Activated T-helper 1 cell treated with anti-CD3 and anti-CD28 coated beads, Interleukin-2, amount 50 U/mL, for 16 hours (primary cell): ENCODE measurements at places on chromosomes 1 and 21.

GRCh38 chr1:217149791-217150190 is 426.6 kb upstream of the ESRRG start:
- DNase-seq: no peak

DNA sequence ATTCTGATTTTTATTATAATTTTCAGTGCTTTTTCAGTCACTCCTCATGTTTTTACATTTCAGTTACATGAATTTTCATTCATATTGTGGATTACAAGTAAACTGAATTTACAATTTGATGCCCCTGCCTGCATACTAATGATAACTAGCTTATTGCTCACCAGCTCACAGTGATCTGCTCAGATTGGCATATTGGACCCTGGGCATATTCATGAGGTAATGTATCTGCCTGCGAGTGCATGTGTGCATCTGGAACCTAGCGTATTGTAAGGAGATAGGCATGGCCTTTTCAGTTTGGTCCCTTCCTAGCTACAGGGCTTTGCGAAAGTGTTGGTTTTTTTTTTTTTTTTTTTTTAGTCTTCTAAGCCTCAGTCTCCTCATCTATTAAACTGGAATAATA is 213.7 kb downstream of the SDCCAG8 start:
- no peak for DNase-seq

GRCh38 chr1:204377800-204378668 is 18.3 kb upstream of the PLEKHA6 start:
- peak; percentile 20 for DNase-seq

- DNase-seq: no peak
Measured at GRCh38 chr1:92662048-92662447, 122.9 kb downstream of the EVI5 start.

GRCh38 chr1:209607102-209607794 is 23.7 kb downstream of the CAMK1G start:
- DNase-seq: no peak

- DNase-seq: no peak
Measured at GRCh38 chr1:117710710-117711109, 104.9 kb downstream of the TENT5C start.

- DNase-seq: no peak
Measured at GRCh38 chr1:101323535-101323934, 86.7 kb downstream of the S1PR1 start.

DNA sequence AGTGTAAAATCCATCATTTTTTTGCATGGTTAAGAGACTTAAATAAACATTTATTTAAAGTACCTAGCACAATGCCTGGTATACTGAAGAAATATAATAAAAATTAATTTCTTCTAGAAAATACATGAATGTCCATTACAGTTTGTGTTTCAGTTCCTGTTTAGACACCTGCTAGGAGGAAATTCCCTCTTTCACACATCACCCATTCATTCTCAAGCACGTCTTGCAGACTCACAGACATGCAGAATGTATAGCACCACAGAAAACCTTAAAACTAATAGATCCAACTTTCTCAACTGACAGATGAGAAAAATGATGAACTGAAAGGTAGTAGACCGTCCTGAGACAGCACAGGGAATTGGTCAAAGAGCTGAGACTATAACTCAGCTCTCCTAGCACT is 172.2 kb upstream of the C8B start:
- DNase-seq: no peak

DNA sequence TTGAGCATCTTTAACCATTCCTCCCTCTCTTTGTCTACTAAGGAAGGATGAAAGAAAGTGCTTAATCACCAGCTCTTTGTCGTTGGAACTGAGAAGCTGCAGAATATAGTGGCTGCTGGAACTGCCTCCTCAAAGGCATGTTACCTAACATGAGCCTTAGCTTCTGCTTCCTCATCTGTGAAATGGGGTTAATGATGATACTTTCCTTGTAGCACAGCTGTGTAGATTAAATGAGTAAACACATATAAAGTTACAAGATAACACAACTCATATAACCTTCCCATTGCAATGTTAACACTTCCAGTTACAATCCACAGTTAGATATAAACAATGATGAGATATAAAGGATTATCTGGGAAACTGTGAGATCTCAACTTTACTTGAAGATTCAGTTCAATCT is 48.4 kb upstream of the ZNF326 start:
- DNase-seq: no peak

DNA sequence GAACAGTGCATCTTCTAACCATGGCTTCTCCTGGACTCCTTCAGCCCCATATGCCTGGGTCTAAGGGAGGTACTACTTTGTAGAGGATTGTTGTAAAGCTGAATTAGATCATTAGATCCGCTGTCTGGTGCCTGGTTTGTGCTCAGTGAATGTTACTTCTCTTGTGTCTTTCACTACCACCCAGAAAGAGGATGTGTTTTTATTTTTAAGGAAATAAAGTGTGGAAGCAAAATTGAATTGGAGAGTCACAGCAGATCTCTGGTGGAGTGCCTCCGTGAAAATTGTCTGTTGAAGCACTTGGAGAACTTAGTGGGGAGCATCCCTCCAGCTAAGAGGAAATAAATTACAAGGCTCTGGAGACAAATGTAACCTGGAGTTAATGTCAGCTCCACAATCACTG is 101.8 kb upstream of the ARTN start:
- DNase-seq: no peak

GRCh38 chr1:71046891-71047634 is 553 bp downstream of the PTGER3 start:
- DNase-seq: no peak

GRCh38 chr1:239633432-239633831 is 247.1 kb downstream of the CHRM3 start:
- no peak for DNase-seq

- DNase-seq: no peak
Measured at GRCh38 chr1:93239863-93240262, 59.3 kb downstream of the CCDC18 start.

DNA sequence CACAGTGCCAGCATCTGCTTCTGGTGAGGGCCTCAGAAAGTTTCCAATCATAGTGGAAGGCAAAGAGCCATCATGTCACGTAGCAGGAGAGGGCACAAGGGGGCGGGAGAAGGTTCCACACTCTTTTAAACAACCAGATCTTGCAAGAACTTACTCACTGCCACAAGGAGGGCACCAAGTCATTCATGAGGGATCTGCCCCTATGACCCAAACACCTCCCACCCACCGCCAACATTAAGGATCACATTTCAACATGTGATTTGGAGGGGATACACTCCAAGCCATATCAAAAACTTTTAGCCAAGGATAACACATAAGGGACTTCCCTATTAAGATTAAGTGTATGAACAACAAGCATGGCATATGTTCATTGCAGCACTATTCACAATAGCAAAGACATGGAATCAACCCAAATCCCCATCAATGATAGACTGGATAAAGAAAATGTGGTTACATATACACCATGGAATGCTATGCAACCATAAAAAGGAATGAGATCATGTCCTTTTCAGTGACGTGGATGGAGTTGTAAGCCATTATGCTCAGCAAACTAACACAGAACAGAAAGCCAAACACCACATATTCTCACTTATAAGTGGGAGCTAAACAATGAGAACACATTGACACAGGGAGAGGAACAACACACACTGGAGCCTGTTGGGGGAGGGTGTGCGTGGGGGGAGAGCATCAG is 19.9 kb upstream of the SLC35F3 start:
- DNase-seq: no peak

GRCh38 chr1:214707306-214708087 is 104.5 kb downstream of the CENPF start:
- DNase-seq: no peak

DNA sequence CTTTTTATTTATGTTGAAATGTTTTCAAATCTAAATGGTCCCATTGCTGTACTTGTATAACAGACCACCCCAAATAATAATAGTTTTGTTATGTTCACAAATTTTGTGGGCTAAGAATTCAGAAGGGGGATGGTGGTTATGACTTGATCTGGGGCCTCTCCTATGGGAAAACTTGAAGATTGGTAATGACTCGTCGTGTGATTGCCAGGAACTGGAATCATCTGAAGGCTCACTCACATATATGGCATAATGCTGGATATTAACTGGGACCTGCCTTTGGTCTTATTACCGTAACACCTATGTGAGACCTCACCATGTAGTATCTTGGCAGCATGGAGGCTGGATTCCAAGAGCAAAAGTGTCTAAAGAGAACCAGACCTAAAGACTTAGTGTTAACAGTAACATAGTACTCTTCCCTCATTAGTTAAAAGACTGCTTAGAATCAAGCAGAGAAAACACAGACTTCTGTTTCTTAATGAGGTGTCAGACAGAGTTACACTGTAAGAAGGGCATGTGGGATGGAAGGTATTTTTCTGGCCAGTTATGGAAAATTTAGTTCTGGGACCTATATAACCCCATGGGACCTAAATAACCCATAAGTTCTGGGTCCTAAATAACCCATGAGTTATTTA is 11.9 kb downstream of the LYPLAL1 start:
- no peak for DNase-seq

DNA sequence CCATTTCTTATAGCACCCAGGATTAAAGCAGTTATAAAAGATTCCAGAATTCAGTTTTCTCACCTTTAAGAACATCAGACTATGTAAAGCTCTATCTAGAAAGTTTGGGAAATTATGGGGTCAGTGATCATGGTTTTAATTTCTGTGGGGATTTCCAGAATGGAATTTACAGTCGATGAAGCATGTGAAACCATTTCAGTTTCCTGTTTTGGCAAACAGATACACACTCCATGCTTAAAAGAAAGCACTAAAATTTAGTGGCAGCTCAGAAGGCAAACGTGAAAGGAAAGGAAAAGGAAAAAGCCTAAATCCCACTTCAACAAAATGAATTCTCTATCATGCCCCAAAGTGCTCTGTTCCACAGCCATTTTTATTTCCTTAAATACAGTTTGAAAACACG is 60.4 kb downstream of the FYB2 start:
- DNase-seq: no peak

DNA sequence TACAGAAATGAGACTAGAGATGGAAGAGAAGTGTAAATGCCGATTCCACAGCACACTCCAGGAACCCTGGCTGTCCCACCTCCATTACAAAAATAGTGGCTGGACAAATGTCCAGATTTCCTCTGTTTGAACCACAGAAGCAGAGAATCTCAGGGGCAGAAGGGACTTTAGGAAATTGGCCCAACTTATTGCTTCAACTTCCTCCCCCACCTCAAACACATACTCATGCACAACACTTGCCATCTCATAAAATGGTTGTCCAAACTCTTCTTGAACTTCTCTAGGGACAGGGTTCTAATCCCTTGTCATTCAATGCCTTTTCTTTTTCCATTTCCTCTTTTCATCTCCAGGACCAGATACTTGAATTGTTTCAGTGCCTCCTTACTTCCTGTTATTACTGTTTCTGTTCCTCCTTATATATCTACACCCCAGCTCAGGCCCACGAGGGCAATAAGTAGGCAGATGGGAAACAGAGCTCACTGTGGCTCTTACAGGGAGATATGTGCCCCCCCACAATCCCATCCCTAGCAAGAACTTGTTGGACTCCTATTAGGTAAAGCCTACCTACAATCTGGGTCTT is 8.5 kb upstream of the B4GALT3 start:
- no peak for DNase-seq

DNA sequence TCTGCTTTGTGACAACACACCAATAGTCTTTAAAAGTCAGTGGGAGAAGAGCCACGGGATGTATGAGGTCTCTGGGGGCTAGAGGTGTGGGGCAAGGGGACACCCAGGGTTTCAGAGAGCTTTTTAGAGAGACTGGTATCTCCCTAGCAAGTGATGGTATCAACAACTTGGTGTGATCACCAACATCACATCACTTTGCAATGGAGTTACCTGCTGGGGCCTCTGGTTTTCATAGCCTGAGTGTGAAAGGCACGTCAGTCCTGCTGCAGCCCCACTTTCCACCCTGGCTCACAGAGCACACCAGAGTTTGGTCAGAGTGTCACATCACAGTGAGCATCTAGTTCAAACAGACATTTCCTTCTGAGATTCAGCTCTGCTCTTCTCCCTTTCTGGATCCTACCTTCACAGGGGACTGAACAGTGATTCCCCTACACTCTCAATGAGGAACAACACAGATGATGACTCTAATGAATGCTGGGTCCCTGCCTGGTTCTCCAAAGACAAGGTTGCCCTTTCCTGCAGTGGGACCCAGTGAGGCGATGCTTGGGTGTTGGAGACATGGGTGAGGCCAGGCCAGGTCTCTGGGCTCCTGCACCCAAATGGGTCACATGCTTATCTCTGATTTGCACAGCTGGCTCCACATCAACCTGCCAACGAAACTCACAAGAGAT is 2.0 kb upstream of the MAN1C1 start:
- DNase-seq: no peak

GRCh38 chr1:181423301-181423918 is 59.9 kb upstream of the CACNA1E start:
- no peak for DNase-seq

DNA sequence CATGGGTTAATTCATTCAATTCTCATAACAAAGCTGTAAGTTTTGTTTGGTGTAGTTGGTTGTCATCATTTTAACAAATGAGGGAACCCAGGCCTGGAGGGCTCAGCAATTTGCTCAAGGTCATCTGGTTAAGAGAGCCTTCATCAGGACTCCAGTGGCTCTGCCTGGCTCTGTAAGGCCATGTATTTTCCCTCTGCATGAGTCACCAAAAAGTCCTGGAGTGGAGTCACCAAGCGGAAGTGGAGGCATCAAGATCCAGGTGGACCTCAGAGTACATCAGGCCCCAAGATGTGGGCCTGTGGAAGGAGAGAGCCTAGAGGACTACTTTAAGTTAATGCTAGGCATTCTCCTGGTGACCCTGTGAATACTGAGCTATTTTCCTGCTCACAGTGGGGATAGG is 30.0 kb upstream of the RBM15 start:
- no peak for DNase-seq
